ENCODE measurements at places on chromosomes 6 and 20.

- no peak for DNase-seq
Observed at GRCh38 chr6:137024237-137024990, 20.4 kb downstream of the IL20RA start.

DNA sequence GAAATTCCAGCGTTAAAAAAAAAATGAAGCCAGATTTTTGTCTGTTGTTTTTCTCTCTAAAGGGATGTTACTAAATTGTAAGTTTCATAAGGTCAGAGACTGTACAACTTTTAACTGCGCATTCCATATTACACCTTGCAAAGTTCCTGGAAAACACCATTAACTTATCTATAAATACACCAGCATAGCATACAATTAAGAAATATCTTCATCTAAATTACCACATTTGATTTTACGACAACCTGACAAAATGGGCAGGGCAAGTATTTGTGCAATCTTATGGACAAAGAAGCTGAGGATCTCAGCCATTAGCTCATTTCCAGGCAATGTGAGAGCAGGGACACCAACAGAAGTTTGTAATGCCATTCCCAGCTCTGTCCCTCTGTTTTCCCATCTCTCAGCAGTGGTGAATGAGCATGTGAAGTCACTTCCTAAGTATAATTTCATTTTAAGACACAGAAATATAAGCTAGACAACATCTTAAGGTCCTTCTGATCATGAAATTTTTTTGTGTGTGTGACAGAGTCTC is 12.9 kb upstream of the GCM1 start:
- no peak for DNase-seq

- DNase-seq, result no peak
Observed at GRCh38 chr20:56626367-56627121, 2.6 kb upstream of the TFAP2C start.

- DNase-seq, result no peak
Observed at GRCh38 chr6:131244942-131245341, 109.7 kb downstream of the AKAP7 start.

DNA sequence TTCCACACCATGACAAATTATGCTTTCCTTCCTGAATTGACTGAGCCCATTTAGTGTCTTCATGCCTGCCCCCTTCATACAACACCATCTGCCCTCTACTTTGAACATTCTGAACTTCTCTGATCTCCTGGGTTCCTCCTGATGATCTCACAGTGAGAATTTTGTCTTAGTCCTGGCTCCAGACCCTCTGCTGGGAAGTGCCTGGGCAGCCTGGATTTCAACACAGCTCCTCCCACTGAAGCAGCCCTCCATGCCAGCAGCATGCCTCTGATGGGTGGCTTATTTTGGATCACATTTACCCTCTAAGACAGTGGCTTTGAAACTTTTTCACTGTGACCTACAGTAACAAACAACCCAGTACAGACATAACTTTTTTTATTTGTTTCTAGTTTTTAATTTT is 41.5 kb downstream of the DSE start:
- DNase-seq, result no peak

DNA sequence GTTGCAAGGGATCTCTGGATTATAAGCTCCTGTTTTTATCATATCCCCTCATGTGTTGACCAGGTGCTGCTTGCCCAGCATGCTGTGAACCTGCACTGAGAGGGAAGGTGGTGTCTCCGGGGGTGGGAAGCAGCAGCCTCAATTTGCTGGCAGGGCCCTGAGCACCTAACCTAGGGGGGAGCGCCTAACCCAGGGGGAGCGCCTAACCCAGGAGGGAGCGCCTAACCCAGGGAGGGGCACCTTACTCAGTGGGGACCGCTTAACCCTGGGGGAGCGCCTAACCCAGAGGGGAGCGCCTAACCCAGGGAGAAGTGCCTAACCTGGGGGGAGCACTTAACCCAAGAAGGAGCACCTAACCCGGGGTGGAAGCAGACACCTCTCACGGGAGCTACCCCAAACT is 83.3 kb upstream of the QKI start:
- no peak for DNase-seq

- DNase-seq, result no peak
Observed at GRCh38 chr6:157937318-157937717, 44.3 kb upstream of the SYNJ2 start.

DNA sequence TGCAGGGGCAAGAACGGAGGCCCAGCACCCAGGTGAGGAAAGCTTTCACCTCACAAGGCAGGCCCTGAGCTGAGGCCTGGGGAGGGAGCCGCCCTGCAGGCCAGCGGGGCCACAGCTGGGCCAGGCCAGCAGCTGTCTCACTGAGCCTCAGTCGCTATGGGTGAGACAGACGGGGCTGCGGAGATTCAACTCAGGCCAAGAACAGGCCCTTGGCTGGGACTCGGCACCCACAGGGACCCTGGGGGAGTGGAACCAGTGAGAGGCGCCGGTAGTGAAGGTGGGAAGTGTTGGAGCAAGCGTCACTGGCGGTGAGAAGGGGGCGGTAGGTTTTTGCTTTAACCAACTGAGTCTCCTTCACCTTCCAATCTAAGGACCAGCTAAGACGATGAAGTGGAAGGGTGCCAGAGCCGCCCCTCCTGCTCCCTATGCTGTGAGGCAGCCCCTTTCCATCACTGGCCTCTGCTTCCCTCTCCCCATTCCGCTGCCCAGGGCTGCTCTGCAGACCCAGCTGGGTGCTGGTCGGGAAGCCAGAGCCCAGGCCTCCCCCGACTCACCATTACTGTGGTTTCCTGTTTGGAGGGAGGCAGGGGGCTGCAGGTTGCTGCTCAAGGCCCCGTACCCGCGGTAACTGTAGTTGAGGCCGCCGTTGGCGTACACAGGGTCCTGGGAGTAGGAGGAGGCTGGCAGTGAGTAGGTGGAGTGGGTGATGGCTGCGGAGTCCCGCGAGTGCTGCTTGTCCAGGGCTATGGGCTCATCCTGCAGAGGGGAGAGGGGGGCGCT is 93.7 kb downstream of the ASXL1 start:
- no peak for DNase-seq

GRCh38 chr6:128063850-128064539 is 163.1 kb upstream of the THEMIS start:
- DNase-seq, result no peak

- no peak for DNase-seq
Observed at GRCh38 chr6:169234634-169235033, 19.0 kb downstream of the THBS2 start.

GRCh38 chr6:24836109-24836508 is 37.4 kb upstream of the ARMH2 start:
- DNase-seq, result no peak

- DNase-seq, result no peak
Observed at GRCh38 chr6:13611715-13612114, 3.4 kb upstream of the NOL7 start.

GRCh38 chr6:80402266-80402665 is 295.8 kb downstream of the BCKDHB start:
- no peak for DNase-seq

DNA sequence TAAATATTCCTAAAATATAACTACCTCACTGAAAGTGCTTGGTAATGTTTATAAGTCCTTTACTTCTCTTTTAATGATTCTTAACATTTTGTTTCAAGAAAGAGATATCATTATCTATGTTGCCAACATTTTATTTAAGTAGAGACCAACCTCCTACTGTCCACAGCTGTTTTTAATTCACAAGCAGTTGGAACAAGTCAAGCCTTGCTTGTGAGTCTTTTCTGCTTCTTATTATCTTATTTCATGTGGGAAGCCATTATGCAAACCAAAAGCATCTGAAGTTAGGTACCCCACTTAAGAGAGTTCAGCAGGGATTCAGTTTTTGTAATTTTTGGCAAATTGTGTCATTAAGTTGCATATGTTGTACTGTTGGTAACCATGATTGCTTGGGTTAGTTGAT is 1714.5 kb downstream of the GRIK2 start:
- no peak for DNase-seq

DNA sequence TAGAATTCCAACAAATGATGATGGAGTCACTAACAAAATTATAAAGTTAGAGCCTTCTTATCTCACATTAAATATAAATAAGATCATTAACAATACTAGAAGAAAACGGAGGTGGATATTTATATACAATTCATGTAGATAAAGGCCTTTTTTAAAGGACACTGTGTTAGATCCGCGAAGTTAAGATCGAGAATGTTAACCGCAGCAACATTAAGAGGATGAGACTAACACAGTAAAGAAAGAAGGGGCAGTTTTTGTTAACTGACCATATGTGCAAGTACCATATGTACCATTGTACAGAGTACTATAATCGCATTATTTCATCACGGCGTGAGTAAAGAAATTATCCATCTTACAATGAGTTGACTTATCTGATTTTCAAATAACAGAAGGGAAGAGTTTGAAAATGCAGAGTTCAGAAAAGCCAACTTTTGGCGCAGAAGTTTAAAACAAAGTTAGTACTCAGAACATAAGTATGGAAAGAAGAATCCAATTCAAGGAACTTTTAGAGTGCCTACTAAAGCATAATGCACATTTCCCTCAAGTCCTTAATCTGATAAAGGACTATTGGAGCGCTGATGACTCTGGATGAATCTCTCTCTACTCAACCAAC is 1.4 kb downstream of the FBXL4 start:
- DNase-seq, result no peak

GRCh38 chr6:71038711-71039344 is 82.0 kb upstream of the B3GAT2 start:
- DNase-seq, result no peak

DNA sequence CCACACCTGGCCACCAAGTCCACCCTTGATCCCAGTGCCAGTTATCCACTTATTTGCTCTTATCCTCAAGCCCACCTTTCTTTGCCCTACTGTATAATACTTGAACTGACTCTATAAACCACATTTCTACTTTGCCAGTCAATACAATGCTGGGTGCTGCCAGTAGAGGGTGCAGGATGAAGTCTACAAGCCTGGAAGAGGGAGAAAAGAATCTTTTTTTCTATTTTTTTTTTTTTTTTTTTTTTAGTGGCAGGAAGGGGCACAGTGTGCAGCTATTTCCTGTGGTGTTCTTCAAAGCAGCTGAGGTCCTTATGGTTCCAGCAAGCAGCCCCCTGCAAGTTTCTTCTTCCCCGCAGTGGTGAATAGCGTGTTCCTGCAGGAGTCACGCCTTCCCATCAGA is 22.2 kb upstream of the GABRR1 start:
- DNase-seq, result peak; percentile 48

DNA sequence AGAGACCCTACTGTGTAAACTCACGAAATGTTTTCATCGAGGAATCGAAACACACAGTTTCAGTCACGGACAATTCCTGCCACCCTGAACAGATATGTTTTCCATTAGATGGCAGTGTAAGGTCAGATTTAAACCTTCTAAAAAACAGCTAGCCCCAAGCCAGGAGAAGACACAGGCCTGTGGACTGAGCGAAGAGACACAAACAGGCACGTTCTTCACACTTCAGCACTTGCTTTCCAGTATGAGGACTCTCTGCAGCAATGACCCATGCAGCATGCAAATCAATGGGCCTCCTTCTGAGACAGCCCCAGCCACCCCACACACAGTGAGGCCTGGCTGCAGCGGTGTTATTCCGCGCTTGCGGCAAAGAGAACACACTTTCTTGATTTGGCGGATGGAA is 31.9 kb downstream of the HUS1B start:
- no peak for DNase-seq

DNA sequence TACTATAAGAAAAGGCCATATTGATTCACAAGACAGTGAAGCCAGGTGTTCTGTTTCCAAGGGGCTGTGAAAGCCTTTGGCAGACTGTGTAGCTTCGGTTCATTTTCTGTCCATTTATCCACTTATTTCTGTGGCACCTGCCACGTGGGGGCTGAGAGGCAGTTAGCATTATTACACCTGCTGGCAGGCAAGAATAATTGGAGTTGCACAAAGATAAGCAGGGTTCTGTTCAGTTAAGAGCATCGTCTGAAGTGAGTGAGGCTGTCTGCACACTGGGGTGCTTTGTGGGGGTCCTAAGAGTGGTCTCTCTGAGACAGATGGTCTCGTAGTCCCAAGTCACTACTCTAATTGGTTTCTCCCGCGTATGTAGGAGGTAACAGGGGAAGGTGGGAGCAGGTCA is 60.6 kb upstream of the CCN6 start:
- DNase-seq, result no peak

DNA sequence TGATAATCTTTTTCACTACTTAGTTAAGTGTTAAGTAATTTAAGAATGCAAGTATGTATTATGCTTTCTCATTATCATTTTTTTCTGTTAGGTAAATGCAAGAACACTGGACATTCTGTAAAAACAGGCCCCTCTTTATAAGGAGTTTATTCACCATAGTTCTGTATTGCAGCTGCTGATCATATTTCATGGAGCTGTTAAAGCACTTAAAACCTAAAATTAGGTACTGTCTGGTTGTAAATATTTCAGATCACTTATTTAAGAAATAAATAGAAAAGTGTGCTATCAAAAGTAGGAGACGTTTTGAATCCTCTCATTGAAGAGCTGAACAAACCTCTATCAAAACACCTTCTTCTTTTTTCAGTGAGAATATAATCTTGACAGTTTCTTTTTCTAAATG is 3.9 kb downstream of the EYA4 start:
- DNase-seq, result no peak

GRCh38 chr6:12280902-12281301 is 9.3 kb upstream of the EDN1 start:
- no peak for DNase-seq

- DNase-seq, result no peak
Observed at GRCh38 chr6:106939848-106940247, 34.7 kb downstream of the CD24 start.

GRCh38 chr6:145813285-145814034 is 1.1 kb downstream of the FBXO30 start:
- no peak for DNase-seq

DNA sequence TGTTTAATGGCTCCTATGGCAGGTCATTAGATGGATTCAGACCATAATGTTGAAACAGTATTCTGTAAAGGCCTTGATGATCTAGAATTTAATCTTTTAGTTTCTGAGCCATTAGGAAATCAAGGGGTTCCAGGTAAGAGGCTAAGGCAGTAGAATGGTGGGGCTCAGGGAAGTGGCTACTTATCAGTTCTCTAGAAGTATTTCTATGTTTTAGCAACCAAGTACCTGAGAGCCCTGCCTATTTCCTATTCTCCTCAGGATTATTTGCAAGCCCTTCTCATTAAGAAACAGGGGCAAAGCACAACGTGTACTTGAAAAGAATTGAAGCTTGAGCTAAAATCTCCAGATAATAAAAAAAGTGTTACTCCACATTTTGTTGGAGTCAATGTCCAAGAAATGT is 646.5 kb downstream of the RNF144B start:
- no peak for DNase-seq

DNA sequence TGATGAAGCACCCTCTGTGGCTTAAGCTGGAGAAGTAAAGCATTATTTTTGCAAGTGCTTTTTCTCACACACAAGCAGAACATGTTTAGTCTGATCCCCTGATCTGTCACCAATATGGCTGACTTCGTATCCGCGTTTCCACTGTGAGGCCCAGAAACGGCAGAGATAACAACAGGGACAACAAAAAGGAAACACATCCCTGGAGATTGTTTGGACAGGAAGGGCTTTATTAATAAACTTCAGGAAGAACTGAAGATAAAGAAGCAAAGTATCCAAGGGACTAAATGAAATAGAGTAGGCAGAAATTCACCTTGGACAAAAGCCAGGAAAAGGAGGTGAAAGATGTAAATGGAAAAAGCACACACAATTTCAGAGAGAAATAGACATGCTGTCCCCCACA is 49.2 kb downstream of the RARS2 start:
- no peak for DNase-seq

GRCh38 chr6:122660296-122660695 is 50.1 kb downstream of the PKIB start:
- no peak for DNase-seq
